ENCODE measurements at places on chromosomes 7 and 10.

GRCh38 chr10:12822893-12823170 is 178.7 kb downstream of the CCDC3 start:
- no peak for DNase-seq

DNA sequence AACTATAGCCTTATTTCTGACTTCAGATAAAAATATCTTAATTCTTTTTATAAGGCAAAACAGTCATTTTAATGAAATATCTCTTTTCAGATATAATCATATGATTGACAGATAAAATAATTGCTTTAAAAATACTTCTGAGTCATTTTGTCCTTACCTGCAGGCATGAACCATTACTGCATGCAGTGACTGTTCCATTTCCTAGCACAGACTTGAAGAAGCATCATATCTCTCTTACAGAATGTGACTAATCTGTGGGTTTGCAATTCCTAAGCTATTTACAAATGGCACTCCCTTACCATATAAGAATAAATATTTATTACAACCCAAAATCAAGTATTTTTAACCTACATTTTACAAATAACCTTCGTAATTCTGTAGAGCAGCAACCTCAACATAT is 120.7 kb downstream of the SRPK2 start:
- DNase-seq: no peak

- DNase-seq: peak; percentile 31
These were observed 266.1 kb upstream of the KLF6 start for GRCh38 chr10:4051011-4051640.

GRCh38 chr7:138008588-138009349 is 6.9 kb upstream of the CREB3L2 start:
- DNase-seq: peak; percentile 45

GRCh38 chr7:41612386-41612785 is 90.5 kb downstream of the INHBA start:
- DNase-seq: no peak

- no peak for DNase-seq
These were observed 54.5 kb downstream of the CUL2 start for GRCh38 chr10:35035606-35036005.

- DNase-seq: no peak
These were observed 429.1 kb downstream of the ACTR3B start for GRCh38 chr7:153188630-153189029.

DNA sequence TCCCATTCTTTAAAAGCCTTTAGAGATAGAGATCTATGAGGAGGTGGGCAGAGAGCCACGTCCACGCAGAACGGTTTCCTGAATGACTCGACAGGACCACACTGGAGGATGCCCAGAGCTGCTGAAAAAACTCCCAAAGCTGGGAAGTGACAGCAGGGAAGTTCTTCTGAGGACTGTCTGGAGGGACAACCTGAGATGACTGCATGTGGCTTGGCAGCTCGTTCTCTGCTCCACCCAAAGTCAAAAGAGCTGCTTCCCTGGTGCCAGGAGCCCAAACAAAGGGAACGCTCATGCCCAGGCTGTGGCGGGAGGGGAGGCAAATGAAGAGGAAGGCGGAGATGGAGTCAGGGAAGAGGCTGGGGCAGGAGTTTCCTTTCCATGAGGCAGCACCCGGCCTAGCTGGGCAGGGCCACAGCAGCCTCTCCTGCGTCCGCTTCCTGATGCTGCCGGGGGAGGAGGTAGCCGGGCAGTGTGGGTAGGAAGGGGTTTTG is 95.4 kb downstream of the CCDC3 start:
- no peak for DNase-seq

DNA sequence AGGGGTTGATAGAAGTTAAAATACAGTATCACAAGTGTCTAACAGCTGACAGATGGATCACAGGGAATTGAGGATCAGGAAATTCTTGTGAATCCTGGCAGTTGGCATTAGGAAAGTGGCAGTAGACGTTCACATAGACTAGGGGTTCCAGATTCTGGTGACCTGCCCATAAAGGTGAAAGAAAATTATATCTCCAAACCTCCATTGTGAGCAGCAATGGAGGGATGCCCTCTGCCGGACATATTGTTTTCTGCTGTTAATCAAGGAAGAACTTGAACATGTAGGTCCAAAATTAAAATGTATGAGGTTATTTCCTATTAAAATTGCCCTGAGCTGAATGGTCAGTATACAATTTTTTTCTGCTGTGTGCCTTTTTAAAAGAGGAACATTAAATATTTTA is 5.1 kb downstream of the NME8 start:
- no peak for DNase-seq
